Gastroesophageal sphincter (tissue), 4 donors: ENCODE measurements at places on chromosomes 3 and 15. TPM values are rescaled to one million over a fixed set of nuclear protein-coding genes. Genes with fewer than 3 reads are reported as not detected.

CRTC3 gene
- 68.6 TPM for total RNA-seq

RASGRP1 gene
- 0.79 TPM for total RNA-seq

ADGRG7 gene
- total RNA-seq, result not detected

DNA sequence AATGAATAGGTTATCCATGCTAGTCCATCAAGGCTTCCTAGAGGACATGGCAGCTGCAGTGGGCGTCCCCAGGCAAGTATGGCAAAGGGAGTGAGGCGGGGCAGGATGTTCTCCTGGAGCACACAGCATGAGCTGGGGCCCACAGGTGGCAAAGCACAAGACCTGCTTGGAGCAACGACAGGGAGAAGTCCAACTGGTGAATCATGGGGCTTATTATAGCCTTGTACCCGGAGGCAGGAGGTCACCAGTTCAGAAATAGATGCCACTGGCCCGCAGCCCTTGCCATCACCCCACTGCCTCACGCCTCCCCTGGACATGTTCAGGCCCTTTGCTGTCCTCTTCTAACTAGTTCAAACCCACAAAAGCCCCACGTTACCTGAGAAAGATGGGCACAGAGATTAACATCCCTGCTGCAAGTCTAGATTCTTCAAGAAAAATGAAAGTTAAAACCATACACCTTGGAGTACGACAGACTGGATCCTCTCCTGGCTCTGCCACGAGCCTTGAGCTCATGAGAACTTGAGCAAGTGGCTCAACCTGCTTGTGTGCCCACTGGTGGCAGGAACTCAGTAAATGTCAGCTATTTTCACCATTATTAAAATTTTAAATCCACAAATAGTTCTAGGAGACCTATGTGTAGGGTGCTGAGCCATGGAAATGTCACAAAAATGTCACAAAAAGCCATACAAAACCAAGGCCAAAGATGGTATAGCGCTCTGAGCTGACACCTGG is 1.8 kb upstream of the SRGAP3 start:
- H3K4me1 ChIP-seq, result no peaks in the 10 kb centered on the region
- H3K27me3 ChIP-seq, result no peaks in the 10 kb centered on the region
- no peak overlapping the region for H3K27ac ChIP-seq

GRCh38 chr15:66700802-66701421 is 1.1 kb upstream of the SMAD6 start:
- H3K27me3 ChIP-seq, result no peaks in the 10 kb centered on the region
- peak; percentile 88 for ATAC-seq
- peaks cover 9% of the 10 kb centered on the region for H3K4me1 ChIP-seq
- H3K4me3 ChIP-seq, result peak overlapping the region; percentile 74
- peak overlapping the region; percentile 90 for H3K27ac ChIP-seq

DNA sequence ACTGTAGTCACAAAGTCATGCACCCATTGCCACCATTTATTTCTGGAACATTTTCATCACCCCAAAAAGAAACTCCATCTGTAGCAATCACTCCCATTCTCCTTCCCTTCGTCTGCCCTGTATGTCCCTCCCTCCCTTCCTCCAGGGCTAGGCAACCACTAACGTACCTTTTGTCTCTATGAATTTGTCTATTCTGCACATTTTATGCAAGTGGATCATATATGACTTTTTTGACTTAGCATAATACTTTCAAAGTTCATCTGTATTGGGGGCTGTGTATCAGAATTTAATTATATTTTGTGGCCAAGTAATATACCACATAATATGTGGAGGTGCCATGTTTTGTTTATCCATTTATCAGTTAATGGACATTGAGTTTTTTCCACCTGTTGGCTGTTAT is 201.6 kb downstream of the FEZF2 start:
- no peak overlapping the region for H3K4me3 ChIP-seq
- no peak overlapping the region for H3K27ac ChIP-seq
- no peak for ATAC-seq
- no peaks in the 10 kb centered on the region for H3K4me1 ChIP-seq

DNA sequence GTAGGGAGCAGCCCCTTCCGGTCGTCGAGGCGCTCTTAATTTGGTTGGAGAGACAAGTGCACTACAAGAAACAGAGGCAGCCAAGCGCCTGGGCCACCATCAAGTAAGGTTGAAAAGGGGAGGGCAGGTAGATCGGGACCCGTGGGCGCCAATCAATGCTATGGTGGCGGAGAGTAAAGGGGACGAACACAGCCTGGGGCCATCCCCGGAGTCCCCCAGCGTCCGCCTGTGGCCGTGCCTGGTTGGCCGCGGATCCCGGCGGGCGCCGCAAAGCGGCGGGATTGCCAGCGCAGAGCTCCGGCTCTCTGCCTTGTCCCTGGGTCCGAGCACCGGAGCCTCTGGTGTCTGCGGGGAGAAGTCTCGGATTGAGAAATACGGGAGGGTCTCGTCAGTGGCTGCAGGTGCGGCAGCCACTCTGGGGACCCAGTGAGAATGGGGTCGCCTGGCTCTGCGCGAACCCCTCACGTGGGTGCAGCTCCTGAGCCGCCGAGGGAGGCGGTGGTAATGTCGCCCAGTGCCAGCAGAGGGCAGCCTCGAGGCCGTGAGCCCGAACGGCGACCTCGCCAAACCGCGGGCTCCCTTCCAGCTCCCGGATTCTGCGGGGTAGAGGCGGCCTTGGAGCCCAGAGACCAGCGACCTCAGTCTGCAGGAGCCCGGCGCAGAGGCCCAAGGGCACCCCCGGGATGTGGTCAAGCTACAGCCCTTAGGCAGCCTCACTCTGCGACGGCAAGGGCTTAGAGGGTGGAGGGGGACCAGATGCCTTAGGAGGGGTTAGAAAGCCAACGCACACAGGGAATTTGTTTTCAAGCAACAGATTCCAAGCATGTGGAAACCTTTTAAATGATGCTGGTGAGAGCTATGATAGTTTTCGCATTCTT is 10.8 kb downstream of the FOXL2 start:
- H3K4me3 ChIP-seq, result peak overlapping the region; percentile 8
- H3K4me1 ChIP-seq, result no peaks in the 10 kb centered on the region
- peak; percentile 72 for ATAC-seq
- no peak overlapping the region for H3K27ac ChIP-seq

- no peak for ATAC-seq
- H3K4me1 ChIP-seq, result peaks cover 29% of the 10 kb centered on the region
- H3K27me3 ChIP-seq, result no peaks in the 10 kb centered on the region
- no peak overlapping the region for H3K4me3 ChIP-seq
- no peak overlapping the region for H3K27ac ChIP-seq
These were observed 83.5 kb downstream of the SSR3 start for GRCh38 chr3:156471431-156471830.

- H3K36me3 ChIP-seq, result peaks cover 96% of the 10 kb centered on the region
- ATAC-seq, result no peak
- no peak overlapping the region for H3K4me3 ChIP-seq
- H3K4me1 ChIP-seq, result no peaks in the 10 kb centered on the region
These were observed 29.7 kb upstream of the USP50 start for GRCh38 chr15:50576166-50576565.
